T47D (cell line): ENCODE measurements at places on chromosomes 4 and X.

DNA sequence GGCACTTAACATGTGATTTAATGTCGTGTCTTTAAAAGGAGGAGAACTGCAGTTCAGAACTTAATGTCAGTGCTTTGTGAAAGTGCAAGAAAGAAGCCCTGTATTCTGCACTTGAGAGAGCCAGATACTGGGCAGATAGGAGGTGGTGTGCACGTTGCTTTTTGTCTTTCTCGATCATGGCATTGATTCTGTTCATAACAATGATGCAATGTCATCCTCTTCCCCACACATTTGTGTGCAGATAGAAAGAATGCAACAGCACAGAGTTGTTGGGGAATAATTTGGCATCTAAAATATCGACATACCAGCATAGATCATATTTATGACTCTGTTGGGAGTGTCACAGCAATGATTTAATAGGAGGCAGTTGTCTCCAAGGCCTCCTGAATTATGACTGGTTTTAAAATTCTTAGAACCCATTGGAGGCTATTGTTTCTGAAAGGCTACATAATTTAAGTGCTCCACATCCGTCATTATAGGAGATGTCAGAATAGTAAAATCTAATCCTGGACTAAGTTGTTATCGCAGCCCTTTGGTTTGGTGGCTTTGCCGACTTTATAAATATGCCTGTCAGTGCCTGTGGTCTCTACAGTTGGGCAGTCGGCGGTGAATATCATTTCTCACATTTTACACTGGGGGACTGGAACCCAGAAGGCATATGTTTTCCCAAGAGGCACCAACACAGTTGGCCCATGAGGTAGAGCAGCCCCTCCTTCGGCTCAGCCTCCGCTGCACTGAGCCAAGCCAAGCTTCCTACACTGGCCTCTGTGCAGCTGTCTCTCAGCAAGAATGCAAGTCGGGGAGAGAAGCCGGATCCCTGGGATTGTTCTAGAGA is 124.9 kb downstream of the PTTG2 start:
- DNase-seq: no peak

DNA sequence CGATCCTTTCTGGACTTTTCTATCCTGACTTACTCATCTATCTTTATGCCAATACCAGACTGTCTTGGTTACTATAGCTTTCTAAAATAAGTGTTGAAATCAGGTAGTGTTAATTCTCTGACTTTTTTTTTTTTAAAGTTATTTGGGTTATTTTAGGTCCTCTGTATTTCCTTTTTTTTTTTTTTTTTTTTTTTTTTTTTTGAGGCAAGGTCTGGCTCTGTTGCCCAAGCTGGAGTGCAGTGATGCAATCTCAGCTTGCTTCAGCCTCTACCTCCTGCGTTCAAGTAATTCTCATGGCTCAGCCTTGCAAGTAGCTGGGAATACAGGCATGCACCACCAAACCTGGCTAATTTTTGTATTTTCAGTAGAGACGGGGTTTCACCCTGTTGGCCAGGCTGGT is 2.8 kb upstream of the NELFA start:
- DNase-seq: no peak

- no peak for DNase-seq
Measured at GRCh38 chr4:120801137-120801758, 121.3 kb downstream of the PRDM5 start.

GRCh38 chrX:111169141-111169540 is 73.2 kb downstream of the PAK3 start:
- no peak for DNase-seq

DNA sequence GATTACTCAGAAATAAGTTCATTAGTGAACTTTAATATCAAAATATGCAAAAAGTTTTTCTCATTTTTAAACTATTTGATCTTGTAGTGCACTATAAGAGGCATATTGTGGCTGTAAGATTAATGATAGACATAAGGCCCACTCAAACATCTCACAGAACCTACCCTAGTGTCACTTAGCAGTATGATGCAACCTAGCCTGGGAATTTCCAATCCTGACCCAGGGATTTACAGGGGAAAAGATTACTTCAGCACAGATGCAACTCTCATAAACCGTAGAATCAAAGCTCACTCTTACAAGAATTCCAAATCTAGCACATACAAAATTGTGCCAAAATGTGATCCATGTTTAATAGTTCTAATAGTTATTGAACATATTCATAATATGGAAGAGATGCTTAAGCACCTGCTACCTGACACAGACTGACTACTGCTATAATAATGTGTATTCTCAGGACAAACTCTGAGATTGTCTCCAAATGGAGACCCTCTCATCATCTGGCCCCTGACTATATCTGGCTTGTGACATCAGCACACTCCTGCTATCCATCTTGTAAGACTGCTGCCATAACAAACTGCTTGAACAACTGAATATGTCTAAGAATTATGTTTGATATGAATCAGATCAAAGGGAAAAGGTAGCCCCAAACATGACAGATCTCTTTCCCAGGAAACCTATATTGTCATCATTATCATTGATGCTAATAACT is 271.9 kb downstream of the PABPC4L start:
- no peak for DNase-seq

DNA sequence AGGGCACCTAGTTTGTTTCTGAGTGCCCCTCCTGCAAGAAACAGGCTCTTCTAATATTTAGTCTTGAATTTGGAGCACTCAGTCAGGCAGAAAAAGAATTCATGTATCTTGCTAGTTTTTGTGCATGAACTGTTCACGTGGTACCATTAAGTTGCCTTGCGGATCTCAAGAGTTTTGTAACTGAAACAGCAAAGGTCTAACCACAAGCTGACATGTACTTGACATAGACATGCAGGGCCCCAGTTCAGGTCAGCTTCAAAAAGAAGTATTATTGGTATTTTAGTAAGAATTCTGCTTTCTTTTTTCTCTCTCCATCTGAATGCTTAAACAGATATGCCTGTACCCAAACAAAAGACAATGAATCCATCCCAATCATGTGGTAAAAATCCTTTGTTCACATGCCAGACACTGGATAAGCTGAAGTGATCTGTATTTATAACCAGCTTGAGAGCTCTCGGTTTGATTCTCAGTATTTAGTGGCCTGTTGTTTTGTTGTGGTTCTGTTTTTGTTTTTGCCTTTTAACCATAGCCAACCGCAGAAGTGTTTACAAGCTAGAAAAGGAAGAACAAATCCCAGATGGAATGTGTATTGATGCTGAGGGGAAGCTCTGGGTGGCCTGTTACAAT is 13.0 kb downstream of the RGN start:
- DNase-seq: no peak

DNA sequence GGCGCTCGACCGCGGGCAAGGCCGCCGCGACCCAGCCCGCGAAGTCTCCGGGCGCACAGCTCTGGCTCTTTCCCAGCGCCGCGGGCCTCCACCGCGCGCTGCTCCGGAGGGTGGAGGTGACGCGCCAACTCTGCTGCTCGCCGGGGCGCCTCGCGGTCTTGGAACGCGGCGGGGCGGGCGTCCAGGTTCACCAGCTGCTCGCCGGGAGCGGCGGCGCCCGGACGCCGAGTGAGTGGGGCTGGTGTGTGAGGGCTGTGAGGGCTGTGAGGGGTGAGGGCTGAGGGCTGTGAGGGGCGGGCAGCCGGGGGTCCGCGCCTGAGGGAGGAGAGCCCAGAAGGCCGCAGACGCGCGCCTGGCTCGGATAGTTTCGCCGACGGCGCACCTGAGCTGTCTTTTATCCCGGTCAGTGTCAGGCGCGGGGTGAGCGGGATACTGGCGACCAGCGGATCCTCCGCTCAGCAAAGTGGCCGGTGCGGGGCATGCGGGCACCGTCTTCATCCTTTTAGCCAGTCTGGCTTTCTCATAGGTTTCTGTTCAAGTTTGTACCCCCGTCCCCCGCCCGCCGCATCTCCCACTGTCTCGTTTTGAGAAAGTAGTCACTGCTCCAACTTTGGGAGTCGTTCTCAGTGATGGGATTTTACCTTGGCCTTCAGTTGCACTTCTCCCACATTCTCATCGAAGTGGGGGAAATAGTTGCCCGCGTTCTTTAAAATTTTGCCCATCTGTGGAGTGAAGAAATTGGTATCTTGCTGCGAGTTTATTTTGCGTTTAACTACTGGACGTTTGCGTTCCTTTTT is 586 bp downstream of the HERC5 start:
- peak; percentile 37 for DNase-seq

GRCh38 chr4:153809307-153809706 is 20.4 kb upstream of the SFRP2 start:
- DNase-seq: no peak

DNA sequence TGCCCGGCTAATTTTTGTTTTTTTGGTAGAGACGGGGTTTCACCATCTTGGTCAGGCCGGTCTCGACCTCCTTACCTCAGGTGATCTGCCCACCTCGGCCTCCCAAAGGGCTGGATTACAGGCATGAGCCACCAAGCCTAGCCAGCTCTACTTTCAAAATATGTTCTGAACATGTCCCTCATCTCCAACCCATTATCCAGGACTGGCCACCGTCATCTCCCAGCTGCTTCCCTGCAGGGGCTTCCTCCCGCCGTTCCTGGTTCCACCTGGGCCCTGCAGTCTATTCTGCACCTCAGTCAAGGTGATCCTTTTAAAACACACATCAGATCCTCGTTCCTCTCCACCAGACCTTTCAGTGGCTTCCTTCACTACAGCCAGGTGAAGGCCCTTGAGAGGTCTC is 80.9 kb upstream of the NKX1-1 start:
- DNase-seq: no peak

GRCh38 chrX:155262970-155263754 is 1.1 kb downstream of the RAB39B start:
- DNase-seq: no peak

DNA sequence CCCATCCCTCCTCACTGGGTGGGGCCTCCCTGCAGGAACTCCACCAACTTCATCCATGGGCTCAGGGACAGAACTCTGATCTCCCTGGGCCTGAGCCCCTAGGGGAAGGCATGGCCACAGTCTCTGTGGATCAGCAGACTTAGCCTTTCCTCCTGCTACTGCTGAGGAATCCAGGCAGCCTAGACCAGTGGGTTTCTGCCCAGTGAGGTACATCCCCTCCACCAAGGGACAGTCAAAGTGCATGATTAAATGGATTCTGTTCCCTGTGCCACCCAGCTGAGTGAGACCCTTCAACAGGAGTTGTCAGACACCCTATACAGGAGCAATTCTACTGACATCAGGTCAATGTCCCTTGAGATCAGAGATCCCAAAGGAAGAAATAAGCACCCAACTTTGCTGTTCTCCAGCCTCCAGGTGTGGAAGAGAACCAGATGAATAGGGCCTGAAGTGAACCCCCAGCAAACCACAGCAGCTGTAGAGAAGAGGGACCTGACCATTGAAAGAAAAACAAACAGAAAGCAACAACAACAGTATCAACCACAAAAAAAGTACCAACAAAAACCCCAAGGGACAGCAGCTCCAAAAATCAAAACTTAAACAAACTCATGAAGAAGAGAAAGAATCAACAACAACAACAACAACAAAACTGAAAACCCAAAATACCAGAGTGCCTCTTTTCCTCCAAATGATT is 84.8 kb downstream of the CHIC1 start:
- DNase-seq: no peak

GRCh38 chrX:76921176-76921575 is 493.7 kb downstream of the MAGEE1 start:
- no peak for DNase-seq

- peak; percentile 67 for DNase-seq
Measured at GRCh38 chrX:106999002-106999975, 723 bp downstream of the MORC4 start.

- no peak for DNase-seq
Measured at GRCh38 chr4:1047976-1048772, 36.7 kb downstream of the FGFRL1 start.

DNA sequence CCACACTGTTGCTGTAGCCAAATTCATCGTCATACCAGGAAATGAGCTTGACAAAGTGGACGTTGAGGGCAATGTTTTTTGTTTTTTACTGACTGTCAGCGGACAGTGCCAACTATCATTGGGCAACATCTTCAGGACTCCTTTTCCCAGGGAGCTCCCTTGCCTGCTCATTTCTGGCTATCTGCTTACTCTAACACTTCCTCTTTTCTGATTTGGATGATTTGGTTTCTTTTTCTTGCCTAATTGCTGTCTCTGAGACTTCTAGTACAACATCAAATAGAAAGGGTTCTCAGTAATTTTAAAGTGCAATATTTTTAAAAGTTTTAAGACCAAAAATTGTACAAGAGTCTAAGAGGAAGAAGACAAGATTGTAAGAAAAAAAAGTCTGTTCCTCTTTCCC is 92.0 kb upstream of the KLHL4 start:
- no peak for DNase-seq

GRCh38 chrX:153934762-153935325 is at the start of gene NAA10:
NAA10 (minus strand) TSS chrX:153935037; CDS start chrX:153934904, 133 bp downstream.
- peak; percentile 77 for DNase-seq

GRCh38 chr4:112085156-112086035 is 59.9 kb upstream of the FAM241A start:
- no peak for DNase-seq

GRCh38 chr4:153488006-153488891 is 22.1 kb downstream of the TMEM131L start:
- DNase-seq: no peak

- DNase-seq: peak; percentile 56
Measured at GRCh38 chr4:1290165-1290977, 680 bp downstream of the MAEA start.

GRCh38 chrX:42123369-42123768 is 200.0 kb upstream of the CASK start:
- DNase-seq: no peak

- DNase-seq: no peak
Measured at GRCh38 chr4:140096483-140096861, 57.5 kb downstream of the MAML3 start.

DNA sequence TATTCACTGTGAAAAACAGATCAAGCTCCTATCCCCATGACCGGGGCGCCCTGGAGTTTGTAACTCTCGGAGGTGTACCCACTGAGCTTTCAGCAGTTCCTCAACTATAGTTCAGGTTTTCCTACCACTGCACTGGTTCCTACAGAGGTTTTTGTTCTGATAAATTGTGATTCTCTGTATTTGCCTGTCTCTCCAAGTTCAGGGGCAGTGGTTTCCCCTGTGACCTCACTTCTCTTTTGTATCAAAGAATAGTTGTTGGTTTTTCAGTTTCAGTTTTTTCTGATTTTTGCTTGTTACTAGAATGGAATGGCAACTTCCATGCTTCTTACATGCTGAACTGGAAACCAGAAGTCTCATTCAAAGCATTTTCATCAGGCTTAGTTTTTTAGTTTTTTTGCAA is 56.8 kb upstream of the PLS3 start:
- DNase-seq: no peak
